ENCODE measurements at places on chromosomes 5 and 9. TPM values are rescaled to one million over a fixed set of nuclear protein-coding genes. Genes with fewer than 3 reads are reported as not detected.
A peak's percentile ranks its signal among the peaks of the same experiment; 100 is the strongest.

NACC2 gene
- total RNA-seq: 22.1 TPM

DNA sequence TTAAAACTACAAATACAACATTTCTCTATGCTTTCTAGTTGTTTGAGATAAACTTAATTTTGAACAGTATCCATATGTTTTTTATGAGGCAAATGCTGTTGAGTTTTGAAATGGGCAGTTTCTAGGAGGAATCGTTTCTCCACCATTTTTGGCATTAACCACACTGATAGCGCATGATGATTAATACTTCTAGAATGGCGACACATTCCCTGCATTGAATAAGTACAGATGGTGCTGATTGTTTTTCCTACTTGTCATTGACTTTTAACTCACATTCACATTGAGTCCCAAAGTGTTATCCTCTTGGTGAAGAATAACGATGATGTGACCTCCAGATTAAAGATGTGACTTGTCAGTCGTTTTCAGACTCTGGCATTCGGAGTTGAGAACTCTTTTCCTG is 6.5 kb upstream of the CCDC192 start:
- DNase-seq: no peak

- no peak for DNase-seq
Measured at GRCh38 chr5:156907667-156908066, 55.4 kb downstream of the TIMD4 start.

DNA sequence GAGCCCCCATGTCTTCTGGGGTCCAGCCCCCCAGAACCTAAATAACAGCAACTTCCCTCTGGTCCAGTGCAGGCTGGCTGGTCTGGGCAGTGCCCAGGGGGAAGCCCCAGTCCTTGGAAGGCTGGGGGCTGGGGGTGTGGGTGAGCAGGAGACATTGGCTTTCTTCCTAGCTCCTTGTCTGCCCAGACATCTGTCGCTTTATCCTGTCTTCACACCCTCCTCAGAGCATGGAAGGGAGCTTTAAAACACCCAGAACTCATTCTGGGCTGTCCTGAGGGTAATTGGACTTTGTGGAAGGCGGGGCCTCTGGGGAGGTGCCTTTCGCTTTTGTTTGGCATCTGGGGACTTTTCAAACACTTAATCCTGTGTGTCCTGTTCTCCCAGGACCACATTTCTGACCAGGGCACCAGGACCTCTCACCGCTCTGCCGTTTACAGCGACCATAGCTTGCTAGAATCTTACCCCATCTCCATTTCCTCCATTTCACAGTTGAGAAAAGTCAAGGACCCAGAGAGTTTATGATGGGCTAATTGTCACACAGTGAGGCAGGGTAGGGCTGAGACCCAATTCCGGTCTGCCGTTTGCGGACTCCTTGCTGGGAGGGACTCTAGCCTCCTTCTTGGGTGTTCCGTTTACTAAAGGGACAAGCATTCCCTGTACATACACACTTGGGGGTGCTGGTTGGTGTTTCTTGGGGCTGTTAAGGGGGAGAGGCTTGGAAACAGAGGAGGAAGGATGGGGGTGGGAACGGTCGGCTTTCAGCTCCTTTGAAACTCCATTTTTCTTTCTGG is 1.1 kb downstream of the GSN start:
- DNase-seq: peak; percentile 70

Data from mucosa of descending colon (tissue), 3 donors.